ENCODE measurements at places on chromosomes 3 and 15.

DNA sequence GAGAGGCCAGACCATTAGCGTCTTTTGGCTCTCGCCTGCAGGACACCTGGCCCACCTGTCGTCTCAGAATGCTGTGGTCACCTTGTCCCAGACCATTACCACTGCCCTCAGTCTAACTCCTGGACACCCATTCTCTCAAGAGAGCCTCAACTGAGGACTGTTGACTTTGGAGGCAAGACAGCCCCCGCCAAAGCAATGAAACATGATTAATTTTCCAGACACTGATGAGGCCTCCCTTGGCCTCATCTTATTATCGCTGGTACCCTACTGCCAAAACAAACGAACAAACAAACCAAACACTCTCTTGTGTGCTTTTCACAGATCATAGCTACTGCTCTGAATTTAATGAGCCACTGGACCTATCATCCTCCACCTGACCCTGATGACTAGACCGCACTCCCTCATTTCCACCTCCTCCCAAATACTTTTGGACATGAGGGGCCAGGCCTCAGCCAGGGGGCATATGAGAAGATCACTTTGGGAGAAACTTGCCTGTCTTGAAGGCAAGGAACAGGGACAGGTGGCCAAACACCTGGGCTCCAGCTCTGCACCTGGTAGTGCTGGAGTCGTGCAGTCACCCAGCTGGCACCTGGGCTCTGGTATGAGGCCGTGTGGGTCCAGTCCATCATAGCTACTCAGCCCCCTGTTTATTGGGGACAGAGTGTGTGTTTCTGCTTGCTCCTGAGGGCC lies 27.6 kb downstream of the ALS2CL start:
- DNase-seq, result peak; percentile 2

- DNase-seq, result no peak
Observed at GRCh38 chr15:91891788-91892345, 38.4 kb downstream of the SLCO3A1 start.

- no peak for DNase-seq
Observed at GRCh38 chr3:101825904-101826445, 23.3 kb upstream of the NFKBIZ start.

DNA sequence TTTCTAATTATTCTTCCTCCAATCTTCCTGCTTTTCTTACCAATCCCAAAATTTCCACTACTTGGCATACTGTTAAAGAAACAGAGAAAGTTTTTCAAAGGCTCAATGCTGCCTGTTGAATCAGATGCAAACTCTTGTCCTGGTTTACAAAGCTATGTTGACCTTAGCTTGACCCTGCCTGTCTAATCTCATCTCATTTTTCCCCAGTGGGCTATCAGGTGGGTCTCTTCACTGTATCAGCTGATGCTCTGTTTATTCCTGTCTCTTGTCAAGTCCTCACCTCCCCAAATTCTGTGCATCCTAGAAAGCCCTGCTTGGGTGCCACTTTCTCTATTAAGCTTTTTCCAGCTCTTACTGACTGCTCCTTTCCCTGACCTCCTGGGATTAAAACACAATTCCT lies 18.2 kb downstream of the NFKBIZ start:
- no peak for DNase-seq
